Activated naive CD4-positive, alpha-beta T cell treated with anti-CD3 and anti-CD28 coated beads, Interleukin-2, amount 10 ng/mL, durations not matched to agents 7 days and 5 days (primary cell): ENCODE measurements at places on chromosomes 2 and 18.

- DNase-seq, result no peak
- no peaks in the 10 kb centered on the region for H3K27me3 ChIP-seq
- H3K4me3 ChIP-seq, result no peak overlapping the region
- no peaks in the 10 kb centered on the region for H3K36me3 ChIP-seq
These were observed 555.9 kb upstream of the VRK2 start for GRCh38 chr2:57490741-57491140.

DNA sequence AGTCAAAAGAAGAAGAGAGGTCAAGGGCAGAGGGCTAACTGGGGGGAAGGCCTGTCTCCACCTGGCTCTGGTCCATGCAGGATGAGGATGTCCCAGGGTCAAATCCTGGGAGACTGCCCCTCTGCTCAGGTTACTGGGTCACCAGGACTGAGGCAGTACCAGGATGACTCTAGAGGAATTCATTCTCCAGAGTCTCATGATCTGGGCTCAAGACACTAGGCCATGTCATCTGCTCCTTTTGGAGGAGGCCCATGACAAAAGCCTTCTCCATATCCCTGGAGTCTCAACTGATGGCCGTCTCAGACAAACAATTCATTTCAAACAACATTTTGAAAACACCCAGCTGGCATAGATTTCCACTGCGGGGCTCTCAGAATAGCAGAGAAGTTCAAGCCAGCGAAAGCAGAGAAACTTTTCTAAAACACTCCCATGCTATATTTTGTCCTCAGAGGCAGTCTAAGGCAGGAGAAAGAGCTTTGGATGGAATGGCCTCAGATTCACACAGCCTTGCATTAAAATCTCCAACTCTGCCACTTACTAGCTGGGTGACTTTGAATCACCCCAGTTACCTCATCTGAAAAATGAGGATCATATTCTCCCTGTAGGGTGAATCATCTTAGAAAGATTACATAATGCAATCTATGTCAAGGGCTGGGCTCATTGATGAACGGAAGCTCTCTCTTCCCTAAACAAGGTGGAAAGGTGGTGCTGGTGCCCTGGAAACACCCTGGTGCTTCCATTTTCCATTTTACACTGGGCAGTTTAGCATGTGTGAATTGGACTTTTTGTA lies 48.8 kb upstream of the LCLAT1 start:
- H3K4me1 ChIP-seq, result no peaks in the 10 kb centered on the region
- H3K27ac ChIP-seq, result no peak overlapping the region
- no peaks in the 10 kb centered on the region for H3K36me3 ChIP-seq
- peaks cover 8% of the 10 kb centered on the region for H3K27me3 ChIP-seq
- DNase-seq, result no peak

DNA sequence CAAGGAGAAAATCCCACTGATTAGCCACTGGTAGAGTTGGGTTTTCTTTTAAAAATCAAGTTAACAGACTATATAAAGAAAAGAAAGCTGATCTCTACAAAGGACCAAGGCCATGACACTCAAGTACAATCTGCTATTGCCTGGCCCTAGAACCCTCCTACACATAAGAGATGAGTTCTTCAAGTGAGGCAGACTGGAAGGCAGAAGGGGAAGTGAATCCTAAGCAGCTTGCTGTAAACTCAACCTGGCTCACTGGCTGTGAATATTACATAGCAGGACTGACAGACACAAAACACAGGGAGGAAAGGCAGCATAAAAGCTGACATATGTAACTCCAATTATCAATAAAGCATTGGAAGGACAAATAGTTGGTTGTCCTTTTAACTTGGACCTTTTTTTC lies 65.4 kb downstream of the TRIP12 start:
- no peak for DNase-seq
- H3K36me3 ChIP-seq, result peaks cover 49% of the 10 kb centered on the region
- H3K27ac ChIP-seq, result no peak overlapping the region
- no peaks in the 10 kb centered on the region for H3K27me3 ChIP-seq
- H3K4me3 ChIP-seq, result no peak overlapping the region
- peaks cover 23% of the 10 kb centered on the region for H3K4me1 ChIP-seq

- H3K36me3 ChIP-seq, result no peaks in the 10 kb centered on the region
- peaks cover 16% of the 10 kb centered on the region for H3K27me3 ChIP-seq
- no peak overlapping the region for H3K27ac ChIP-seq
- H3K4me3 ChIP-seq, result no peak overlapping the region
- H3K4me1 ChIP-seq, result no peaks in the 10 kb centered on the region
These were observed 225.5 kb downstream of the TGIF1 start for GRCh38 chr18:3675446-3675845.

DNA sequence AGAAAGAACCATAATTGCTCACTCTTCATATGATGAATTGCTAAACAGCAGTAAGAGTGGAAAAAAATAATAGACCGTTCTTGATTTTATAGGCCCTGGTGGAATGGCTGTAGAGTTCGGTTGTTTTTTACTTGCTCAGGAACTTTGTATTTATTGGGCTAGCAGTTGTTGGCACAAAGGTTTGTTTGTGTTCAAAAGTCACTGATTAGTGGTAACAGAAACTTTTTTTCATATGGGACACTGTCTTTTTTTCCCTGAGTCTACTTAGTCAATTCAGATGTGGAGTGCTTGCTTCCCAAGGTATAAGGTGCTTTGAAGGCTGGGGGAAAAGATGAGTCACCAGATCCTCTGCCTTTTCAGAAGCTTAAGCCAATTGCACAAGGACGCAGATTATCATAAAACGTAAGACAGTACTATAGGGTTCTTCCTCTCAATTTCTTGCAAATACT lies 25.8 kb downstream of the PHLPP1 start:
- H3K4me3 ChIP-seq, result no peak overlapping the region
- H3K36me3 ChIP-seq, result no peaks in the 10 kb centered on the region
- no peak overlapping the region for H3K27ac ChIP-seq

GRCh38 chr2:151374436-151374835 lies 17.0 kb downstream of the TNFAIP6 start:
- no peak for DNase-seq
- no peaks in the 10 kb centered on the region for H3K36me3 ChIP-seq
- H3K27me3 ChIP-seq, result no peaks in the 10 kb centered on the region
- peaks cover 6% of the 10 kb centered on the region for H3K4me1 ChIP-seq
- no peak overlapping the region for H3K4me3 ChIP-seq

DNA sequence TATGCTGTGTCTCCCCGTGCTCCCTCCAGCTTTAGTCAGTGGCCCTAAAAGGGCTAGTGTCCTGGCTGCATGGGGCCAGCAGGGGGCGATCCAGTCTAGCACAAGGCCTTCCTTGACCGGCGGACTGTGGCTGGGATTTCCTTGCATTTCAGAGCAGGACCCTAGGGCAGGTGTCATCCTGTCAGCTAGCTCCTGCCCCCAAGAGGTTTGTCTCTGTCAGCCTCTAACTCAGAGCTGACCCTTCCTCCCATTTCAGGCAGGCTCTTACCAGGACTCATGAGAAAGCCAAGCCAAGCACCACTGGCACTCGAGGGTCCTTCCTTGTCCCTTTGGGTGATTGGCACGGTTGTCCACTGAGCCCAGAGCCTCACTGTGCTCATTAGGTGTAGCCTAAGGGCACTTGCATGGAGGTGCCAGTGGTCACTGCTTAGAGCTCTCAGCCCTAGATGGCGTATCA lies 140.3 kb downstream of the RPIA start:
- no peaks in the 10 kb centered on the region for H3K36me3 ChIP-seq
- no peaks in the 10 kb centered on the region for H3K4me1 ChIP-seq
- H3K27me3 ChIP-seq, result no peaks in the 10 kb centered on the region

GRCh38 chr2:69777786-69778105 lies 35.8 kb downstream of the ANXA4 start:
- peaks cover 28% of the 10 kb centered on the region for H3K4me1 ChIP-seq
- peaks cover 3% of the 10 kb centered on the region for H3K27me3 ChIP-seq
- no peak overlapping the region for H3K27ac ChIP-seq
- H3K4me3 ChIP-seq, result no peak overlapping the region

GRCh38 chr2:107825206-107825563 lies 1.5 kb upstream of the RGPD4 start:
- H3K27ac ChIP-seq, result no peak overlapping the region
- H3K36me3 ChIP-seq, result no peaks in the 10 kb centered on the region
- no peaks in the 10 kb centered on the region for H3K27me3 ChIP-seq
- no peak overlapping the region for H3K4me3 ChIP-seq
- H3K4me1 ChIP-seq, result no peaks in the 10 kb centered on the region

- H3K36me3 ChIP-seq, result no peaks in the 10 kb centered on the region
- H3K27ac ChIP-seq, result no peak overlapping the region
- no peak overlapping the region for H3K4me3 ChIP-seq
- H3K27me3 ChIP-seq, result no peaks in the 10 kb centered on the region
- no peaks in the 10 kb centered on the region for H3K4me1 ChIP-seq
- no peak for DNase-seq
These were observed 381.7 kb upstream of the DDX18 start for GRCh38 chr2:117432746-117433145.

DNA sequence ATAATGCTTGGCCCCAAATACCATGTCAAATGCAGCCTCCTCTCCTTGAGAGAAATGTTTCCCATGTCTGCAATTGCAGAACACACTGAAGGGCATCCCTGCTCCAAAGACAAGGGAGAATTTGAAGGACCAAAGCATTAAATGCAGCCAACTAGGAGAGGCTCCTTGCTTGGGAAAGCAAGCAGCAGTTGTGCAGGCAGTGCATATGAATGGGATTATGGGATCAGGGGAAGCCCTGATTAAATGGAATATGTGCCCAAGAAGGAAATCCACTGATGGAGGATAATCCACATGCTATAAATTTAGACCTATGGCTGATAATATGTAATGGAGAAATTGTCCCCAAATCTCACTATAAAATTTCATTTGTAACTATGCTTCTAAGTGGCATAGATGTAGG lies 116.1 kb downstream of the NCKAP5 start:
- no peaks in the 10 kb centered on the region for H3K4me1 ChIP-seq
- DNase-seq, result no peak
- H3K27ac ChIP-seq, result no peak overlapping the region
- H3K4me3 ChIP-seq, result no peak overlapping the region
- H3K27me3 ChIP-seq, result no peaks in the 10 kb centered on the region
- H3K36me3 ChIP-seq, result no peaks in the 10 kb centered on the region

- peaks cover 3% of the 10 kb centered on the region for H3K27me3 ChIP-seq
- peak overlapping the region; percentile 43 for H3K27ac ChIP-seq
- peaks cover 42% of the 10 kb centered on the region for H3K4me1 ChIP-seq
- no peaks in the 10 kb centered on the region for H3K36me3 ChIP-seq
These were observed 272.6 kb downstream of the NEDD4L start for GRCh38 chr18:58316396-58317342.

DNA sequence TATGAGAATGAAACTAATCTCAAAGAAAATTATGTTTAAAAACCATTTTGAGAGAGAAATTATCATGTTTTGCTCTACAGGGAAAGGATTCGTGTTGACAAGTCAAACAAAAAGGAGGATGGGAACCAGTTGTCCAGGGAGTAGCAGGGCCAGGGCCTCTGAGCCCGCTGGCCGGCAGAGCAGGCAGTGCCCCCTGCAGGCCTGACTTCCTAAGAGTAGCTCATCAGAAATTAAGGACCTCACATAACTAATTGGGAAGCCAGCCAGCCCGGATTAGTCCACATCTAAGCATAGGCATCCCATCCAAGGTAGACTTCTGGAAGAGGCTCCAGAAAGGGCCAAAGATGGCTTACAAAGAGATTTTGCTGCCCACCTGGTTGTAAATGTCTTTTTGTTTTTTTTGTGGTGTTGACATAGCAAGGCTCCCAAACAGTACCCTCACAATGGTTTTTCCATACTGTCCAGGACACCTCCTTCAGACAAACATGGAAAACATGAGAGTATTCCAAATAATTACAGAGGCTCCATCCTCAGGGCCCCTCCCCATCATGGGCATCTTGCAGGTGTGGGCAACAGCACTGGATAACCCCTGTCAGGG lies 241.2 kb upstream of the TANK start:
- H3K27me3 ChIP-seq, result peaks cover 4% of the 10 kb centered on the region
- DNase-seq, result peak; percentile 39
- no peaks in the 10 kb centered on the region for H3K4me1 ChIP-seq
- no peak overlapping the region for H3K27ac ChIP-seq

- no peak for DNase-seq
- H3K36me3 ChIP-seq, result peaks cover 17% of the 10 kb centered on the region
- peaks cover 33% of the 10 kb centered on the region for H3K4me1 ChIP-seq
- H3K4me3 ChIP-seq, result no peak overlapping the region
These were observed 3.1 kb downstream of the GGCX start for GRCh38 chr2:85558160-85558559.

DNA sequence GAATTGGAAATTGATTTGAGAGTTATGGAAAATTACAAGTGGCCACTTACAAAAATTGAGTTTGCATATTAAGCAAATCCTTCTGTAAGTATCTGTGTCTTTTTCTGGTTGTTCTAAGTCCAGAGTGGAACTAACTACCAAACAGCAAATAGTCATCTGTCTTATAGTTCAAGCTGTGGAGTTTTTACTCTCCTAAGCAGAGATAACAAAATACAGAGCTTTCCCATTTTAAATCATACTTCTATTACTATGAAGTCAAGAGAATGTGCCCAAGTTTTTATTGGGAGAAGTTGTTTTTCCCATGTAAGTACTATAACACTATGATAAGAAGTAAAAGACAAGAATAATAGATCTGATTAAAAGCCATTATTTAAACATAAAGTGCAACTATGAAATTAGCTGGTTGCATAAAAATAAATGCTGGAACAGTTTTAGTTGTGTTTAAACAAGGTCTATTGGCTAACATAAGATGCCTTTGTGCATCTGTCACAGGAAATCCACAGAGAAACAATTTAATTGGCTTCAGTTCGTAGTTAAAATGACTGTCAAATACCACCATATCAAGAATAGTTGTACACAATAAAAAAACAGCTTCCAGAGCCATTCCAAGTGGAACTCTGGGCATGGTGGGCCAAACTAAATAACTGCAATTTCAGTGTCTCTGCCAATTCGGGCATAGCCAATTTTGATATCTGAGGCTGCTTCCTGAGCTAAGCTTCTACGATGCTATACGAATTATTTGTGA lies 1467.4 kb upstream of the NXPH2 start:
- no peak overlapping the region for H3K4me3 ChIP-seq
- no peaks in the 10 kb centered on the region for H3K36me3 ChIP-seq
- no peaks in the 10 kb centered on the region for H3K4me1 ChIP-seq
- no peak overlapping the region for H3K27ac ChIP-seq
- no peak for DNase-seq

- peaks cover 19% of the 10 kb centered on the region for H3K27me3 ChIP-seq
- no peak overlapping the region for H3K27ac ChIP-seq
- no peaks in the 10 kb centered on the region for H3K36me3 ChIP-seq
- peaks cover 4% of the 10 kb centered on the region for H3K4me1 ChIP-seq
These were observed 61.4 kb upstream of the KIF5C start for GRCh38 chr2:148813603-148814065.

GRCh38 chr2:2941205-2941604 lies 436.4 kb downstream of the EIPR1 start:
- no peaks in the 10 kb centered on the region for H3K36me3 ChIP-seq
- H3K4me1 ChIP-seq, result no peaks in the 10 kb centered on the region
- H3K4me3 ChIP-seq, result no peak overlapping the region
- H3K27ac ChIP-seq, result no peak overlapping the region

- no peaks in the 10 kb centered on the region for H3K36me3 ChIP-seq
- peak; percentile 25 for DNase-seq
- no peak overlapping the region for H3K4me3 ChIP-seq
- peaks cover 32% of the 10 kb centered on the region for H3K27me3 ChIP-seq
These were observed 72.9 kb downstream of the EN1 start for GRCh38 chr2:118774458-118775133.

GRCh38 chr2:223995569-223995968 lies 38.3 kb downstream of the MRPL44 start:
- H3K4me3 ChIP-seq, result no peak overlapping the region
- H3K27me3 ChIP-seq, result no peaks in the 10 kb centered on the region
- H3K27ac ChIP-seq, result peak overlapping the region; percentile 29
- H3K36me3 ChIP-seq, result no peaks in the 10 kb centered on the region
- DNase-seq, result no peak

GRCh38 chr2:237102428-237102827 lies 16.7 kb downstream of the COPS8 start:
- peaks cover 14% of the 10 kb centered on the region for H3K36me3 ChIP-seq
- no peak overlapping the region for H3K27ac ChIP-seq
- no peaks in the 10 kb centered on the region for H3K27me3 ChIP-seq
- DNase-seq, result no peak
- H3K4me1 ChIP-seq, result no peaks in the 10 kb centered on the region

- no peaks in the 10 kb centered on the region for H3K36me3 ChIP-seq
- no peaks in the 10 kb centered on the region for H3K4me1 ChIP-seq
- H3K27me3 ChIP-seq, result no peaks in the 10 kb centered on the region
- no peak overlapping the region for H3K27ac ChIP-seq
These were observed 1274.5 kb upstream of the TMEFF2 start for GRCh38 chr2:193469251-193469650.
